ENCODE measurements at places on chromosomes 16 and 17. TPM values are rescaled to one million over a fixed set of nuclear protein-coding genes. Genes with fewer than 3 reads are reported as not detected.

- H3K36me3 ChIP-seq: no peaks in the 10 kb centered on the region
- H3K4me1 ChIP-seq: peaks cover 27% of the 10 kb centered on the region
Observed at GRCh38 chr17:49566668-49567071, 9.0 kb upstream of the NXPH3 start.

- H3K27me3 ChIP-seq: no peaks in the 10 kb centered on the region
- DNase-seq: peak; percentile 32
- H3K27ac ChIP-seq: peak overlapping the region; percentile 86
Observed at GRCh38 chr16:53207810-53208752, 153.3 kb downstream of the CHD9 start.

CCDC200 gene
- total RNA-seq: not detected

DNA sequence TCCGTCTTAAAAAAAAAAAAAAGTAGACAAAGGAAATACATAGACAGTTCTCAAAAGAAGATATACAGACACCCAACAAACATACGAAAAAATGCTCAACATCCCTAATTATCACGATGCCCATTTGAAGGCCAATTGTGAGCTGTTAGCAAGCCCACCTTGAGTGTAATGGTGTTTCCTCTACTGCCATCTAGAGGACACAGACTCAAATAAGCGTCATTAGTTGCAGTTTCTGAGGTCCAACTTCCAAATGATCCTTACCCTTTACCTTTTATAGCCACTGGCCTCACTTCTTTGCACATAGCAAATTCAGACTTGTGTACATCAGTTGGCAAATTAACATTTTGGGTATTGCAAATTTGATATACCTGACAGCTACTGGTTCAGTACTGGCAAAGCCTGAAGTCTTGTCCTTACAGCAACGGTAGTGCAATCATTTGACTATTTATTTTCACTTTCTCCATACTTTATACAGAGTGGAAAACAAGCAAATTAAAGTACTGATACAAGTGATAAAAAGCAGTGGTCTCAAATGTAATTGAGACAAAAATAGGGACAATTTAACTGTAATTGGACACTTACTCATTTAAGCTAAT lies 536.3 kb upstream of the EEF2KMT start:
- H3K4me1 ChIP-seq: no peaks in the 10 kb centered on the region
- no peak overlapping the region for H3K4me3 ChIP-seq
- no peak for DNase-seq

SLFN12 gene
- 6.3 TPM for total RNA-seq

Measured in activated CD8-positive, alpha-beta T cell treated with anti-CD3 and anti-CD28 coated beads for 36 hours (primary cell).